ENCODE measurements at places on chromosomes 3 and 15.

- no peak for DNase-seq
Observed at GRCh38 chr3:132556508-132557159, 40.4 kb upstream of the ACKR4 start.

GRCh38 chr3:21049334-21050062 lies 701.5 kb downstream of the ZNF385D start:
- no peak for DNase-seq

GRCh38 chr15:68188647-68189046 lies 16.5 kb downstream of the CALML4 start:
- DNase-seq: no peak

DNA sequence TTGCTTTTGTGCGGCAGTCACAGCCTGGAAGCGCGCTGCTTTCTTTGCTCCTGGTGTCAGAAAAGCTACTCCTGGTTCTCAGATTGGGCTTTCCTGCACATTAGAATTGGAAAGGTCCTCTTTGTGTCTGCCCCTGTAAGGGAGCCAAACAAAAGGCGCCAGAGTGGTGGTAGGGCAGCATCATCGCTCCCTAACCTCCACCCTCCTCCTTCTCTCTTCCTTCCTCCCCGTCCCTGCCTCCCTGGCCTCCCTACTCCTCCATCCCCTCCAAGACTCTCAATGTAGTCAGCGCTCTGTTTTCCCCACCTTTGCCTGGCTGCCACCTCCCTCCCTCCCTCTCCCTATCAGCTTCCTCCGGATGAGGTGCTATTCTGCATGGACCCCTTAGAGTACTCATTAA lies 65.3 kb downstream of the SH3GL3 start:
- no peak for DNase-seq

GRCh38 chr3:133377396-133377795 lies 22.5 kb upstream of the BFSP2 start:
- no peak for DNase-seq

DNA sequence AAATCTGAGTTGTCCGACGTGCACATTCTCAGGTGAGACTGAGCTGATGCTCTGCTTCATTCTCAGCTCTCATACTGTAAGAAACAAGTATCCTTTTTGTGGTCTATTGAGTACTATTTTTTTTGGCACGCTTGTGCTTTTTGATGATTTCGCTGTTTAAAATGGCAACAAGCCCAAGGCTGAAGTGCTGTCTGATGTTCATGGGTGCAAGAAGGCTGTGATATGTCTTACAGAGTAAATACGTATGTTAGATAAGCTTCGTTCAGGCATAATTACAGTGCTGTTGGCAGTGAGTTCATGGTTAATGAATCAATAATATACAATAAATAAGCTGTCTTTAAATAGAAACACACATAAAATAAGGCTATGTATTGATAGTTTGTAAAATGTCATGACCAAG lies 27.2 kb downstream of the AQR start:
- no peak for DNase-seq

DNA sequence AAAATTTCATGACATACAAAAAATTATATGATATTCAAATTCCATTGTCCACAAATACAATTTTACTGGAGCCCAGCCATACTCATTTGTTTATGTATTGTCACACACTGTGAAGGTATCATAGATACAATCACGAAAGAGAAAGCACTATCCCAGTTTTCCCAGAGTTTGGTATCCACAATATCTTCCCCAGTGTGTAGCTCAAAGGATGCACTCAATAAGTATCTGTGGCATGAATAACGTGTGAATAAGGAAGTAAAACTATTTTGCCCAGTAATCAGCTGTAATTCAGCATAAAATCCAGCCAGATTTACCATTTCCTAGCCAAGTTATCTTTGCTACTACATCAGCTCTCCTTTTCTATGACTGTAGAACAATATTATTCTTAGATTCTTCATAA lies 131.3 kb upstream of the KCNMB2 start:
- DNase-seq: no peak

- no peak for DNase-seq
Observed at GRCh38 chr3:30586096-30586805, 20.1 kb upstream of the TGFBR2 start.

GRCh38 chr15:70523616-70524015 lies 239.7 kb downstream of the UACA start:
- no peak for DNase-seq

DNA sequence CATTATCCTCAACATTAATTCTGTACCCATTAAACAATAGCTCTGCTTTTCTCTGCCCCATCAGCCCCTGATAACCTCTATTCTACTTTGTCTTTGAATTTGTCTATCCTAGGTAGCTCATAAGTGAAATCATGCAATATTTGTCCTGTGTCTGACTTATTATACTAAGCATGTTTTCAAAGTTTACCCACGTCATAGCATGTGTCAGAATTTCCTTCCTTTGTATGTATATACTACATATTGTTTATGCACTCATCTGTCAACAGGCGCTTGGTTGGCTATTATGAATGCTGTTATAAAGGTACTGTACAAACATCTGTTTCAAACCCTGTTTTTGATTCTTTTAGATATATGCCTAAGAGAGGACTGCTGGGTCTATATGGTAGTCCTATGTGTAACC lies 18.2 kb downstream of the CSNK1G1 start:
- no peak for DNase-seq

DNA sequence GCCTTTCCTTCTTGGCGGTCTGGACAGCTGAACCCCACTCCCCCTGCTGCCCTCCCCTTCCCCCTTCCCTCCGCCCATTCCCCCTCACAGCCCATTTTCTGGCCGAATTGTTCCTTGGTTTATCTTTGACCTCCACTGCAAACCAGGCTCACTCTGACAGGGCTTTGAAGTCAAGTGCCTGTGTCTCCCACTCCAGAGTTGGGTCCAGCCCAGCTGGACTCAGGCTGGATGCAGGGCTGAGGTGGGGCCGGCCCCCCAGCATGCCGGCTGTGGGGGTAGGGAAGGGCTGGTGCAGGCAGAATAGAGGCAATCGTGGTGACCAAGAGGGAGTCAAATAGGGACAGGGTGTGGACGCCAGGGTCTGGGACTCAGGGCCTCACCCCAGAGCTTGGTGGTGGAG lies 57.0 kb upstream of the MRPS22 start:
- DNase-seq: no peak

- no peak for DNase-seq
Observed at GRCh38 chr3:46472736-46473135, 8.0 kb upstream of the LTF start.

DNA sequence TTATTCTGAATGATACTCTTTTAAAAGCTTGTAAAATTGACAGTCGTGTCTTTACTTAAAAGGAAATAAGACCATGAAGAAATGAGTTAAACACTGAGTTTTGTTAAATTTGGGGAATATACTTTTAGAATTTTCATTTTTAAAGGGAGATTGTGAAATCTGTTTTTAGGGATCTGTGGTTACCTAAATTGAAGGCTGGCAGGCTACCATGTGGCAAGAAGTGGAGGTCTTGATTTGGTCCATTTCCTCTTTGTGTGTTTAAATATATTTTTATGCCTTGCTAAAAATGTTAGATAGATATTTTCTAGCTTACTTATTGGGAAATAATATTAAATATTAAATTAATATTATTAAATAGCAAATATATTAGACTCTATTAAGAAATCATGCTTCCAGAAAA lies 36.6 kb upstream of the SLC22A13 start:
- no peak for DNase-seq

DNA sequence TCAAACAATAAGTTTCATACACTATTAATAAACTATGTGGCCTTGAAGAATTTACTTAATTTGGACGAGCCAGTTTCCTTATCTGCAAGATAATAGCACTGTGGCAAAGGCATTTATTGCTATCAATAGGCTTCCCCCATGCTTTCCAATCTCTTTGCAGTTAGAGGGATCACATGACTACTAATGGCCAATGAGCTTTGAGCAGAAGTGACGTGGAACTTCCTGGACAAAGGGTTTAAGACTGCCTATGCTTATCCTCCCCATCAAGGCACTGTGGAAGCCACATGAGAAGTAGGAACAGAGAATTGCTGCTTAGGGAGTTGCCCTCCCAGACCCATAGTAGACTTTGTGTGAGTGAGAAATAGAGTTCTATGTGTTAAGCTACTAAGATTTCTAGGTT lies 16.7 kb upstream of the ZMAT3 start:
- DNase-seq: no peak

GRCh38 chr3:74390121-74390877 lies 224.2 kb downstream of the CNTN3 start:
- DNase-seq: no peak

DNA sequence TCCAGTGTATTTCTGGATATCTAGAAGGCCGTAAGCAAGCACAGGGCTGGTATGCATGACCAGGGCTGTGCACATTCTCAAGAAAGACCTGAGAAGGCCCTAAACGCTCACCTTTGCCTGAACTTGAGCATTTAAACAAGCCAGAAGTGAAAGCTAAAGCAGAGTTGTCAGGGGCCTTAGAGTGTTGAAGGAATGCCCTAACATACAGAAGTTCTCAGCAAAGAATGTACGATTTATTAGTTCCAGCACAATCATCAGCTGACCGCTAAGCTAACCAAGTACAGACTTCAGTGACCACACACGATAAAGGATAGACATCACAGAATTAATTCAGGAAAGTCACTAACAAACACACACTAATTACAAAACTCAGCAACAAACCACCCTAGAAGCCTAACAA lies 8.7 kb downstream of the HLTF start:
- DNase-seq: no peak

- no peak for DNase-seq
Observed at GRCh38 chr3:175046601-175047000, 187.5 kb downstream of the NAALADL2 start.

GRCh38 chr3:190676481-190676880 lies 162.6 kb downstream of the IL1RAP start:
- DNase-seq: no peak

- no peak for DNase-seq
Observed at GRCh38 chr15:99818872-99819271, 85.6 kb upstream of the LYSMD4 start.

GRCh38 chr3:124258057-124258500 lies 266.2 kb upstream of the ROPN1 start:
- no peak for DNase-seq

GRCh38 chr15:35963326-35963725 lies 417.4 kb upstream of the DPH6 start:
- no peak for DNase-seq

- DNase-seq: no peak
Observed at GRCh38 chr15:46732060-46732459, 985.2 kb upstream of the SEMA6D start.

- no peak for DNase-seq
Observed at GRCh38 chr3:44654039-44654438, 5.5 kb downstream of the ZNF35 start.

- no peak for DNase-seq
Observed at GRCh38 chr3:39318301-39318700, 11.2 kb upstream of the CCR8 start.

DNA sequence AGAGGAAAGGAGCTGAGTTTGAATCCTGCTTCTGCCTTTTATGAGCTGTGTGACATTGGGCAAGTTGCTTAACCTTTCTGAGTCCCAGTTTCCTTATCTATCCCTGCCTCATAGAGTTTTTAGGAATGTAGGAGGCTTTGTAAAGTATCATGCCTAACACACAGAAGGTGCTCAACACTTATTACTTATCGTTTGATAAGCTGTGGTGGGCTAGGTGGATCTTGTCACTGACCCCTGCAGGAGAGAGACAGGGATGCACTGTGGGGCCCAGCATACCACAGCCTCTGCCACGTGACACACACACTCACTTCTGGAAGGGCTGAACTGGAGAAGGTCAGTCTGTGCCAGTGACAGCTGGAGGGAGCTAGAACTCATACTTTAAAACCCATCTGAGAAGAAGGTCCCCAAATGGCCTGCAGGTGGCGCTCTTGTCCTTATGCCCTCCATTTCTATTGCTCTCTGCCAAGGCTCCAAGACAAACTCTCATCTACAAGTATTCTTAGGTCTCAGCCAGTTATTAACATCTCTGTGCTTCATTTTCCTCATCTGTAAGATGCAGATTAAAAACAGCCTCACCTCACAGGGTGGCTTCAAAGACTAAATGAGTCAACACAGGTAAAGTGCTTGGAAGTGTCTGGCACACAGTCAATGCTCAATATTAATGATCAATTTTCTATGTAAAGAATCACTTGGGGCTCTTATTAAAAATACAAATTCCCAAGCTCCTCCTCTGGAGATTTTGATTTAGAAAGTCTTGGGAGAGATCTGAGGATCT lies 57.5 kb upstream of the HACD2 start:
- DNase-seq: peak; percentile 45

GRCh38 chr3:57383406-57383805 lies 90.9 kb upstream of the ASB14 start:
- no peak for DNase-seq

GRCh38 chr3:48058091-48058490 lies 41.9 kb upstream of the MAP4 start:
- DNase-seq: no peak

DNA sequence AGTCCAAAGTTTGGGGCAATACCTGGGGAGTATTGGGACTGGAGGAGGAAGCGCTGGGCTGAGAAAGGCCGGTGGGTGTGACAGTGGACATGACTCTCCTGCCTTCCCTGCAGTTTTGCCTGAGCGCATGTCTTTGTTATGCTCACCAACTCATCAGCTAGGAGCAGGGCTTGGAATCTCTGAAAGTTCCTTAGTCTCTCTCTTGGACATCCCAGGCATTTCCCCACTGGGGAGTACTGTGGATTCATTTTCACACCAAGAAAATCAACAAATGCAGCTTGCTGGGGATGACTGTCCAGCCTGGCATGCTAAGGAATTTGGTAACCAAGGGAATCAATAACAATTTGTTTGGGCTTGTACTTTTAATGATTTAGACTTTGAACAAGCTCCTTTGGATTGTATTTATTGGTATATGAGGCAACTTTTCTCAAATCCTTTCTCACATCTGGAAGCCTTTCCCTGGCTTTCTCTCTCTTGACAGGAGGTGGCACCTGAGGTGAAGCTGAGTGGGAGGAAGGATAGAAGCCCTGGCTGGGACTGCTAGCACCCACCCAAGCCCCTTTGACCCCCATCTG lies 48.5 kb upstream of the CHST2 start:
- DNase-seq: no peak

GRCh38 chr3:72745146-72745999 lies 102.9 kb downstream of the SHQ1 start:
- no peak for DNase-seq

GRCh38 chr3:51879937-51880336 lies 4.5 kb upstream of the IQCF5 start:
- no peak for DNase-seq

- no peak for DNase-seq
Observed at GRCh38 chr3:178246004-178246403, 290.2 kb upstream of the KCNMB2 start.

Data from GM18507 (cell line).